CD14-positive monocyte (primary cell): ENCODE measurements at places on chromosomes 5 and 9. TPM values are rescaled to one million over a fixed set of nuclear protein-coding genes. Genes with fewer than 3 reads are reported as not detected.

CD274 gene
- 0.24 and 0.28 TPM in 2 replicates for polyA plus RNA-seq

CDH9 gene
- polyA plus RNA-seq, result not detected in 2 replicates

NR6A1 gene
- polyA plus RNA-seq, result 0.15 TPM

- H3K4me1 ChIP-seq, result no peaks in the 10 kb centered on the region
- H3K4me3 ChIP-seq, result no peak overlapping the region
- H3K36me3 ChIP-seq, result no peaks in the 10 kb centered on the region
These were observed 4.1 kb downstream of the SAXO1 start for GRCh38 chr9:19028835-19029451.

DNA sequence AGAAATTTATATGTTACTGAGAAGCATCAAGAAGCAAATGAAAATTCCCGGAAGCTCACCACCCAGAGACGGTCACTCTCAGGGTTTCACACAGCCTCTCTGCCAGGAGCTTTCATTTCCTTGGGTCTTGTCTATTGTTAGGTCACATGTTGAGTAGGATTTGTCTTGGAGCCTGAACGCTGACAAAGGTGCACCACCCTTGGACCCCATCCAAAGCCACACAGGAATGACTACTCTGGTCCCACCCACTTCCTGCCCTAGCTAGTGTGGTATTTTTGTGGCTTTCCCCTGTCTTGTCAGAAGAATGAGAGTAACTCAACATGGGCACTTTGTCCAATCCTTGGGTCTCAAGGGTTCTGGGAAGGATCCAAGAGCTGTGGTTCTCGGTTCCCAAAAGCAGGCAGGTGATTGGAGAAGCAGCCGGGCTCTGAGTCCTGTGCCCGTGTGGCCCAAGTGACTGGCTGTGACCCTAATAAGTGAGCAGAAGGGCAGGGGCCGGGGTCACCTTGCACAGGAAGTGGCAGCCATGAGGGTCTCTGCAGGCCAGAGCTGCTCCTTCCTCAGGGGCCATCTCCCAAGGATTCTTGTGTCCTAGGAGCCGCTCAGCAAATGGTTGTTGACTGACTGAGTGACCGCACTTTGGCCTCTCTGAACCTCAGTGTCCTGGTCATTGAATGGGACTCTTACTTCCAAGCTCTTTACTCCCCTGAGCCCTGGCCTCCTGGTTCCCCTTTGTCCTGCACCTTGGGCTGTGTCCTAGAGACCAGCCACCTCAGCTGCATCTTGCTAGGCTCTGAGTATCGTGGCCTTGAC lies 6.9 kb downstream of the FGD3 start:
- no peaks in the 10 kb centered on the region for H3K36me3 ChIP-seq
- peaks cover 6% of the 10 kb centered on the region for H3K27me3 ChIP-seq
- H3K4me1 ChIP-seq, result peaks cover 9% of the 10 kb centered on the region
- DNase-seq, result no peak

- no peak for DNase-seq
- H3K4me3 ChIP-seq, result no peak overlapping the region
- H3K36me3 ChIP-seq, result no peaks in the 10 kb centered on the region
- no peaks in the 10 kb centered on the region for H3K27me3 ChIP-seq
- no peak overlapping the region for H3K27ac ChIP-seq
These were observed 1046.5 kb upstream of the ARRDC3 start for GRCh38 chr5:92429646-92430045.

DNA sequence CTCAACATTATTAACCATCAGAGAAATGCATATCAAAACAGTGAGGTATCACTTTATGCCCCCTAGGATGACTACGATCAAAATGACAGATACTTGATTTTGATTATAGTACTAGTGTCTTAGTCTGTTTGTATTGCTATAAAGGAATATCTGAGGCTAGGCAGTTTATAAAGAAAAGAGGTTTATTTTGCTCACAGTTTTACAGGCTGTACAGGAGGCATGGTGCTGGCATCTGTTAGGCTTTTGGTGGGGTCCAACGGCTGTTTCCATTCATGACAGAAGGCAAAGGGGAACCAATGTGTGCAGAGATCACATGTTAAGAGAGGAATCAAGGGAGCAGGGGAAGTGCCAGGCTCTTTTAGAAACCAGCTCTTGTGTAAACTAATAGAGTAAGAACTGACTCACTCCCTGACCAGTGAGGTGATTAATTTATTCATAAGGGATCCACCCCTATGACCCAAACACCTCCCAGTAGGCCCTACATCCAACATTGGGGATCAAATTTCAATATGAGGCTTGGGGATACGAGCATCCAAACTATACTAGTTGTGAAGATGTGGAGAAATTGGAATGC lies 16.0 kb upstream of the AFF4 start:
- H3K27ac ChIP-seq, result no peak overlapping the region
- no peaks in the 10 kb centered on the region for H3K27me3 ChIP-seq
- DNase-seq, result peak; percentile 86
- H3K4me3 ChIP-seq, result no peak overlapping the region

- H3K27me3 ChIP-seq, result no peaks in the 10 kb centered on the region
- no peaks in the 10 kb centered on the region for H3K4me1 ChIP-seq
- no peak overlapping the region for H3K27ac ChIP-seq
- DNase-seq, result no peak
- H3K36me3 ChIP-seq, result no peaks in the 10 kb centered on the region
These were observed 18.9 kb downstream of the MARCHF11 start for GRCh38 chr5:16160706-16161105.

GRCh38 chr5:153659039-153659736 lies 168.7 kb downstream of the GRIA1 start:
- no peak overlapping the region for H3K4me3 ChIP-seq
- no peak overlapping the region for H3K27ac ChIP-seq
- no peak for DNase-seq
- H3K27me3 ChIP-seq, result no peaks in the 10 kb centered on the region
- no peaks in the 10 kb centered on the region for H3K36me3 ChIP-seq

DNA sequence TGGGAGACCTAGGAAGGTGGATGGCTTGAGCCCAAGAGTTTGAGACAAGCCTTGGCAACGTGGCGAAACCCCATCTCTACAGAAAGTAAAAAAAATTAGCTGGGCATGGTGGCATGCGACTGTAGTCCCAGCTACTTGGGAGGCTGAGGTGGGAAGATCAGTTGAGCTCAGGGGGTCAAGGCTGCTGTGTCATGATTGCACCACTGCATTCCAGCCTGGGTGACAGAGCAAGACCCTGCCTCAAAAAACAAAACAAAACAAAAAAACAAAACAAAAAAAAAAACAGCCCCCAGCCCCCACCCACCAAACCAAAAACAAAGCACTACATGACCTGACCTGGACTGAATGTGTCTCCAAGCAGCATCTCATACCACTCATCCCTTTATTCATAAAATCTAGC lies 33.3 kb upstream of the C7 start:
- no peaks in the 10 kb centered on the region for H3K4me1 ChIP-seq
- no peaks in the 10 kb centered on the region for H3K36me3 ChIP-seq
- DNase-seq, result no peak
- no peak overlapping the region for H3K4me3 ChIP-seq
- H3K27ac ChIP-seq, result no peak overlapping the region
